Left ventricle myocardium inferior (tissue), 1 donor: ENCODE measurements at places on chromosomes 11 and 22. TPM values are rescaled to one million over a fixed set of nuclear protein-coding genes. Genes with fewer than 3 reads are reported as not detected.

GRCh38 chr11:70481625-70482528 is 83.5 kb downstream of the CTTN start:
- DNase-seq: peak; percentile 48
- peak overlapping the region; percentile 44 for H3K4me3 ChIP-seq
- no peaks in the 10 kb centered on the region for H3K36me3 ChIP-seq
- H3K4me1 ChIP-seq: peaks cover 39% of the 10 kb centered on the region

- H3K4me1 ChIP-seq: peaks cover 17% of the 10 kb centered on the region
- H3K27ac ChIP-seq: no peak overlapping the region
- no peak overlapping the region for H3K4me3 ChIP-seq
- H3K36me3 ChIP-seq: no peaks in the 10 kb centered on the region
- H3K27me3 ChIP-seq: no peaks in the 10 kb centered on the region
These were observed 216.5 kb downstream of the DYNC2H1 start for GRCh38 chr11:103325686-103326069.

TMPRSS6 gene
- not detected for total RNA-seq

- H3K4me3 ChIP-seq: no peak overlapping the region
- H3K36me3 ChIP-seq: no peaks in the 10 kb centered on the region
- no peak for DNase-seq
- H3K27me3 ChIP-seq: no peaks in the 10 kb centered on the region
- no peak overlapping the region for H3K27ac ChIP-seq
These were observed 50.8 kb downstream of the PLEKHA7 start for GRCh38 chr11:16963316-16963876.

DNA sequence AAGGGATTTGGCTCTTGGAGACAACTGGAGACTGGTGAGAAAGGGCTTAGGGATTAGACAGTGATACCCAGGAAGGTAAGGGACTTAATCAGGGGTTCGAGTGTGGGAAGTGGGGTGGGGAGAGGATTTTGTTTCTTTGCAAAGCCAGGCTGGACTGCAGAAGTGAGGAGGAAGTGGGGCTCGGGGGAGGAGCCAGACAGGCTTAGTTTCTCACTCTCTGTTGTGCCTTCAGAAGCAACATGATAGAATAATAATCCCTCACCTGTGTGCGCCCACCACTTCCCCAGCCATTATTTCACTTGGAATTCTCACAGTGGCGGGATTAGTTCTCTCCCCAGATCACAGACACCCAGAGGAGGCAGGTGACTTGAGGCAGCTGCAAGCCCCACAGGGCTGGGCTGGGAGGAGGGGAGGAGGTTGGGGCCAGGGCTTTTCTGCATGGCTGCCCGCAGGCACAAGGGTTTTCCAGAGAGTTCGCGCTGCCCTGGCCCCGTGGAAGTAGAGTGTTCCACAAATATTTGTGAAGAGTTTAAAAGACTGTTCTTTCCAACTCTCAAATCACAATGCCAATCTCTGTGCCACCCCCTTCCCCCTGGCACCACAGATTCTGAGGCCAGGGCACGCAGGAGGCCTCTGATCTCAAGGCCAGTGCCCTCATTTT is 4.0 kb upstream of the SEC14L2 start:
- H3K4me1 ChIP-seq: peaks cover 17% of the 10 kb centered on the region
- H3K27ac ChIP-seq: no peak overlapping the region
- H3K4me3 ChIP-seq: no peak overlapping the region
- no peak for DNase-seq

CCDC116 gene
- 0.11 TPM for total RNA-seq

DEUP1 gene
- total RNA-seq: not detected

C1QTNF4 gene
- total RNA-seq: 0.58 TPM

GRCh38 chr22:23182309-23183060 is 2.2 kb downstream of the BCR start:
- H3K4me3 ChIP-seq: peak overlapping the region; percentile 78
- no peaks in the 10 kb centered on the region for H3K27me3 ChIP-seq
- H3K36me3 ChIP-seq: no peaks in the 10 kb centered on the region
- peak overlapping the region; percentile 27 for H3K27ac ChIP-seq
- H3K4me1 ChIP-seq: peaks cover 67% of the 10 kb centered on the region

DNA sequence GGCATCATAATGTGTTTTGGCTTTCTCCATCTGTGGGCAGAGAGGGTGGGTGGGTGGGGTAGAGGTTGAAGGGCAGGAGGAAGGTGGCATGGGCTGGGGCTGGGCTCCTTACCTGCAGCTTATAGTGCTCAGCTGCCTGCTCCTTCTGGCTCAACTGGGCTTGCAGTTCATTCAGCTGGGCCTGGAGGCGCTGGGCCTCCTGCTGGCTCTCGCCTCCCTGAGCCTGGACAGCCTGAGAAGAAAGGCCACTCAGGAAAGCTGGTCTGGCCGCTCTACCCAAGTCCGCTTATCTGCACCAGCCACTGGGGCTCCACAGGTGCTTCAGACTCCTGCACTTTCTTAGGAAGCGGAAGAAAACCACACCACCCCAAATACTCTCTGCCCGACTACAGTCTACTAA is 10.4 kb downstream of the IL18BP start:
- peaks cover 98% of the 10 kb centered on the region for H3K36me3 ChIP-seq
- DNase-seq: no peak
- H3K4me1 ChIP-seq: peaks cover 50% of the 10 kb centered on the region

GRCh38 chr11:15053191-15053685 is 20.2 kb upstream of the CALCB start:
- H3K27ac ChIP-seq: no peak overlapping the region
- peaks cover 41% of the 10 kb centered on the region for H3K27me3 ChIP-seq
- H3K4me1 ChIP-seq: no peaks in the 10 kb centered on the region
- DNase-seq: no peak

OR8D1 gene
- not detected for total RNA-seq

- H3K4me3 ChIP-seq: no peak overlapping the region
- peaks cover 40% of the 10 kb centered on the region for H3K4me1 ChIP-seq
- no peaks in the 10 kb centered on the region for H3K27me3 ChIP-seq
- DNase-seq: no peak
- H3K36me3 ChIP-seq: no peaks in the 10 kb centered on the region
These were observed 66.6 kb downstream of the KCNC1 start for GRCh38 chr11:17801166-17801565.

ACR gene
- 0.30 TPM for total RNA-seq

ART5 gene
- total RNA-seq: 1.4 TPM

SOX6 gene
- 20.2 TPM for total RNA-seq

DNA sequence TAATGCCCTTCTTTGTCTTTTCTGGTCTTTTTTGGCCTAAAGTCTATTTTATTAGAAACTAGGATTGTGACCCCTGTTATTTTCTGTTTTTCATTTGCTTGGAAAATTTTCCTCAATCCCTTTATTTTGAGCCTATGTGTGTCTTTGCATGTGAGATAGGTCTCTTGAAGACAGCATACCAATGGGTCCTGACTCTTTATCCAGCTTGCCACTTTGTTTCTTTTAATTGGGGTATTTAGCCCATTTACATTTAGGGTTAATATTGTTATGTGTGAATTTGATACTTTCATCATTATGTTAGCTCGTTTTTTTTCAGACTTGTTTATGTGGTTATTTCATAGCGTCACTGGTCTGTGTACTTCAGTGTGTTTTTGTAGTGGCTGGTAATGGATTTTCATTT is 682.6 kb downstream of the JRKL start:
- no peaks in the 10 kb centered on the region for H3K36me3 ChIP-seq
- no peaks in the 10 kb centered on the region for H3K4me1 ChIP-seq
- no peak overlapping the region for H3K27ac ChIP-seq

DNA sequence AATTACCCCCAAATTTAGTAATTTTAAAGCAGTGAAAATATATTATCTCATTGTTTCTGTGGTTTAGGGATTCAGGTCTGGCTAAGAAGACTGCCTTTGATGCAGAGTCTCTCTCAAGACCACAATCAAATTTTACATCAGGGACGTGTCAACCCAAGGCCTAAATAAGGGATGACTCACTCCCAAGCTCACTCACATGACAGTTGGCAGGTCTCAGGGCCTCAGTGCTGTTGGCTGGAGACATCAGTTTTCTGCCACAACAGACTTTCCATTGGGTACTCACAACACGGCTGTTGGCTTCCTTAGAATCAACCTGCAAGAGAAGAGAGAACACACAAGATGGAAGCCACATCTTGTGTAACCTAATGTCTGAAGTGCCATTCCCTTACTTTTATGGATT is 377.3 kb downstream of the FAM181B start:
- no peaks in the 10 kb centered on the region for H3K27me3 ChIP-seq
- no peaks in the 10 kb centered on the region for H3K36me3 ChIP-seq
- H3K27ac ChIP-seq: no peak overlapping the region
- H3K4me1 ChIP-seq: no peaks in the 10 kb centered on the region

GRCh38 chr22:28102151-28102812 is 183.2 kb upstream of the PITPNB start:
- no peak for DNase-seq
- no peak overlapping the region for H3K27ac ChIP-seq

OR56A1 gene
- total RNA-seq: not detected

GRCh38 chr22:20080445-20080775 is 369 bp downstream of the DGCR8 start:
- H3K36me3 ChIP-seq: no peaks in the 10 kb centered on the region
- peaks cover 58% of the 10 kb centered on the region for H3K4me1 ChIP-seq
- H3K27ac ChIP-seq: peak overlapping the region; percentile 96
- H3K4me3 ChIP-seq: peak overlapping the region; percentile 93
- DNase-seq: peak; percentile 68
- H3K27me3 ChIP-seq: no peaks in the 10 kb centered on the region

ZP1 gene
- not detected for total RNA-seq

LYVE1 gene
- total RNA-seq: 41.1 TPM

GRCh38 chr22:50399751-50400331 is 56.7 kb downstream of the PPP6R2 start:
- no peaks in the 10 kb centered on the region for H3K27me3 ChIP-seq
- H3K4me1 ChIP-seq: peaks cover 27% of the 10 kb centered on the region
- H3K4me3 ChIP-seq: no peak overlapping the region
- DNase-seq: no peak
- H3K27ac ChIP-seq: peak overlapping the region; percentile 57

DNA sequence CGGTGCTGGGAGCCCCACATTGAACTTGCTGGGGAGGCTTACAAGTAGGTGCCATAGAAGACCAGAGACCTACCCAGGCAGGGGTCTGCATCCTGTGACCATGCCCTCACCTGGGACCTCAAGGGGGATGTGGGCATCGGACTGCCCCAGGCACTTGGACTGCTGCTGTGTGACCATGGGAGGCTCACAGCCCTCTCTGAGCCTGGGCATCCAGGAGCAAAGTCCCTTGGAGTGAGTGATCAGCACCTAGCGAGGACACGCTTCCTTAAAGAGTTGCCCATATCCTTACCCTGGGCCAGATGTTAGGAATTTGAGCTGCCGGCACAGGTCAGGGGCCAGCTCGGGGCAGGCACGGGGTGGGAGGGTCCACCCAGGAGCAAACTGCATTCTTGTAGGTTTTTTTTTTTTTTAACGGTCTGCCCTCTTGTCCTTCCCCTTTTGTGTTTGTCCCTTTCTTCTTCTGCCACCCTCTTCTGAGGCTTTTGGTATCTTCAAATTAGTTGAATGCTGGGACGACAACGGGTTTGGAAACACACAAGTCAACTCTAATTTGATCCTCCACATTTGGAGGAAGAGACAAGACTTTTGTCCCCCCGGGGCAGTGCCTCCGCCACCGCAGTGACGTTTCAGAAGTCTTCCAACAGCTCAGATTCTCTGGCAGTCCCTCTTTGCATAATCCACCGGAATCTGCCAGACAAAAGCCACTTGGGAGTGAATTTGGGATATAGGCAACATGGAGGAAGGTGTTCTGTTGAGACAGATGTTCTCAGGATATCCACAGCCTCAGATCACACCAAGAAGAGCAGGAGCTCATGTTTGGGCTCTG is 46.1 kb upstream of the LINC01488 start:
- no peak for DNase-seq
- H3K27me3 ChIP-seq: no peaks in the 10 kb centered on the region
- H3K27ac ChIP-seq: no peak overlapping the region
- no peaks in the 10 kb centered on the region for H3K4me1 ChIP-seq
- no peak overlapping the region for H3K4me3 ChIP-seq
- H3K36me3 ChIP-seq: no peaks in the 10 kb centered on the region

DNA sequence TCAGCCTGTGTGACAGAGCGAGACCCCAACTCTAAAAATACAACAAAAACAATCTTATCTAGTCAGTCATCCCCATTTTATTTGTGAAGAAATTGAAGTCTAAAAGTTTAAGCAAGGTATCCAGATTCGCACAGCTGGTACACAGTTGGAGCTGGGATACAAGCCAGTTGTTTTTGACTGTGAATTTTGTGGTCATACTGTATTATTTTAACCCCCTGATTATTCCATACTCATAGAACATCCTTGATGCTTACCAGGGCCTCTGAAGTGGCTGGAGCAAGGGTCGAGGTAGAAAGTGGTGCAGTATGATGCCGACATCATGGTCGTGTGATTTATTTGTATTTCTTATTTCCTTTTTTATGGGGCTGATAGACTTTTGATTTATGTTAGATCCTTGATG is 50.0 kb downstream of the BID start:
- peaks cover 64% of the 10 kb centered on the region for H3K4me1 ChIP-seq
- H3K4me3 ChIP-seq: no peak overlapping the region
- no peak for DNase-seq
- peaks cover 26% of the 10 kb centered on the region for H3K36me3 ChIP-seq
- H3K27me3 ChIP-seq: no peaks in the 10 kb centered on the region

DNA sequence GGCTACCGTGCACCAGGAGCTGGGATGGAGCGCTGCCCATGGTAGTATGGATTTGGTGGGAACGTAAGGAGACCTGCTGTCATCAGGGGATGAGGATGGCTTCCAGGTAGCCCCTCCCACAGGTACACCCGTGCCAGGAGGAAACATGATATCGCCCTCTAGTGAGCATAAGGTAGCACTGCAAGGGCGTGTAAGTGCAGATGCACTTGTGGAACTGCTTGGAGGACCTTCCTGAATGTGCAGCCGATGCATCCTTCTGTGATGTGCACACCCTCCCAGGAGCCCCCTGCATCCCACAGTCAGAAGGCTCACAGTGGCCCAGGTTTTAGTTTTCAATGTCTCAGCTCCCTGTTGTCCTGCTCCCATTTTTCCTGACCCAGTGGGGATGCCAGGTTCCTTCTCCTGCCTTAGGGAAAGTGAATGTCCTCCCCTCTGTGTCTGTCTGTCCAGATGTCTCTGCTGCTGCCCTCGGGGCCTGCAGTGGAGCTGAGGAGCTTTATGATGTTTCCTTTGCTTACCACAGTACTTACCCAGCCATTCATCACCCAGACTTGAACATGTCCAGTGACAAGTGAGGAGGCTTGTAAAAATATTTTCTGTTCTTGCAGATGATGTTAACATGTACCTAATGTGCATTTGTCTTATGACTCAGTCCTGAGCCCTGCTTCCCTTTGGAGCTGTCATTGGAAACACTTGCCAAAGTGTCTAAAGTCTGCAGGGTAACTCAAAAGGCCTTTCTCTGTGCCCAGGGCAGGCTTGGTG is 49.2 kb downstream of the DBX1 start:
- no peak overlapping the region for H3K4me3 ChIP-seq
- DNase-seq: no peak
- no peaks in the 10 kb centered on the region for H3K27me3 ChIP-seq
- H3K4me1 ChIP-seq: peaks cover 24% of the 10 kb centered on the region

- no peaks in the 10 kb centered on the region for H3K27me3 ChIP-seq
- no peaks in the 10 kb centered on the region for H3K4me1 ChIP-seq
- no peak for DNase-seq
- H3K4me3 ChIP-seq: no peak overlapping the region
These were observed 55.6 kb upstream of the SPTBN2 start for GRCh38 chr11:66784575-66784974.

- no peaks in the 10 kb centered on the region for H3K27me3 ChIP-seq
- peaks cover 87% of the 10 kb centered on the region for H3K36me3 ChIP-seq
- H3K4me3 ChIP-seq: no peak overlapping the region
- H3K4me1 ChIP-seq: no peaks in the 10 kb centered on the region
- no peak for DNase-seq
These were observed 53.2 kb downstream of the HIRA start for GRCh38 chr22:19378344-19378674.
